ENCODE measurements at places on chromosomes 3 and 15.

DNA sequence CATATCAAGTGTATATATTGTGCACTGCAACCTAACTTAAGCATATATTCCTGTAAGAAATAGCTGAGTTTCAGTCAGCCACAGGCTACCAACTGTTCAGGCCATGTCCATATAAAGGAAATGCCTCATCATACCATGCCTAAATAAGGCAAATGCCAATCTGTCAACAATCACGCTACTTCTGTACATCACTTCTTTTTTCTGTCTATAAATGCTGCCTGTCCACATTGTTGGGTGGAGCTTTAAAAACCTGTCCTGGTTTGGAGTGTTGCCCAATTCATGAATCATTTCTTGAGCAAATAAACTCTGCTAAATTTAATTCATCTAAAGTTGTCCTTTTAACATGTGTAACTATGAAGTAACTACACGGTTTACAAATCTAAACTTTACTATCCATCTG lies 1091.9 kb downstream of the NSUN3 start:
- no peak for DNase-seq

DNA sequence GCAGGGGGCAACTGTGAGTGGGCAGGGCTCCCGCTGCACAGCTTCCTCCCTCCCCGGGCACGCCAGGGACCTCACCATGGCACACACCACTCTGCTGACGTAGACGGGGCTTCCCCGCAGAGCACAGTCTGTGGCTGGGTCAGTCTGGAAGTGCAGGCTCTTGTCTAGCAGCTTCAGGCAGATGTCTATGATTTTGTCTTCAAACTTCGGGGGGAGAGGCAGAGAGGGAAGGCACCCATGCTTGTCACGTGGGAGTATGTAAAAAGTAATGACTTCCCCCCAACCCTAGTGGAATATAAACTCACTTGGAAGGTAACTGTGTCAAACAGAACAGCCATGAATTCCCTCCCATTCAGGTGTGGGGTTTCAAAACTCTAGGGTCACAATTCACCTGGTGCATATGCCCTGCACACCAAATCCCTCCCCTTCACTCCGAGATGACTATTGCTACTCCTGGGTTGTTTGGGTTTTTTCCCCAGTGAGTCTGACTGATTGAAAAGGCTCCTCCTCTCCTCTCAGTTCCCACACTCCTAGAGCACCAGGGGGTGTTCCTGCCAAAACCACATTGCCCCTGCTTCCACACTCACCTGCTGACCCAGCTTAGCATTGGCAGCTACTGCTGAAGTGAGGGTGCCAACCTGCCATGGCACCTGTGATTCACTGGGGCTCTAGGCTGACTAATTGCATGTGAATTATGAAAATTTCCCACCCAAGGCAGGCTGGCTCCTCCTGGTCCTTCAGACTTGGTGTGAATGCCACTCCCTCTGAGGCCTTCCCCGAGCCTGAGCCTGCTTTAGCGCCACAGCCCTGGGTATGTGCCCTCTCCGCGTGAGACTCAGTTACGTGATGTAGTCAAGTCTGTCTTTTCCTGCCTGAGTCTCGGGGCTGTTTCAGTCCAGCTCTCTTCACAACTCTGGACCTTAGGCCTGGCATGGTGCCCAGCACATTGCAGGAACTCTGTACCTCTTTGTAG lies 13.0 kb downstream of the TGM5 start:
- DNase-seq: no peak

GRCh38 chr3:120506828-120507774 lies 56.3 kb upstream of the FSTL1 start:
- peak; percentile 57 for DNase-seq

GRCh38 chr15:83809345-83809744 lies 155.4 kb downstream of the ADAMTSL3 start:
- DNase-seq: no peak

- DNase-seq: no peak
Measured at GRCh38 chr3:15476378-15476777, 45.1 kb downstream of the COLQ start.

GRCh38 chr15:69830430-69830829 lies 267.3 kb downstream of the TLE3 start:
- no peak for DNase-seq

- DNase-seq: no peak
Measured at GRCh38 chr3:16869261-16870005, 15.3 kb upstream of the PLCL2 start.

- DNase-seq: no peak
Measured at GRCh38 chr3:189563853-189564563, 67.2 kb upstream of the TP63 start.

All from NCI-H2171 (cell line).